ENCODE measurements at places on chromosomes 16 and 17. TPM values are rescaled to one million over a fixed set of nuclear protein-coding genes. Genes with fewer than 3 reads are reported as not detected.

CEP131 gene
- 8.5 TPM for total RNA-seq

PRSS33 gene
- not detected for total RNA-seq

FA2H gene
- total RNA-seq, result 5.9 TPM

FNDC8 gene
- not detected for total RNA-seq

OTOA gene
- total RNA-seq, result 0.10 TPM

All from skin of body (tissue), 3 donors.